NCI-H2029 treated with DMSO at 0.1 percent for 48 hours (cell line): ENCODE measurements at places on chromosomes 16 and 17.
A peak's percentile ranks its signal among the peaks of the same experiment; 100 is the strongest.

DNA sequence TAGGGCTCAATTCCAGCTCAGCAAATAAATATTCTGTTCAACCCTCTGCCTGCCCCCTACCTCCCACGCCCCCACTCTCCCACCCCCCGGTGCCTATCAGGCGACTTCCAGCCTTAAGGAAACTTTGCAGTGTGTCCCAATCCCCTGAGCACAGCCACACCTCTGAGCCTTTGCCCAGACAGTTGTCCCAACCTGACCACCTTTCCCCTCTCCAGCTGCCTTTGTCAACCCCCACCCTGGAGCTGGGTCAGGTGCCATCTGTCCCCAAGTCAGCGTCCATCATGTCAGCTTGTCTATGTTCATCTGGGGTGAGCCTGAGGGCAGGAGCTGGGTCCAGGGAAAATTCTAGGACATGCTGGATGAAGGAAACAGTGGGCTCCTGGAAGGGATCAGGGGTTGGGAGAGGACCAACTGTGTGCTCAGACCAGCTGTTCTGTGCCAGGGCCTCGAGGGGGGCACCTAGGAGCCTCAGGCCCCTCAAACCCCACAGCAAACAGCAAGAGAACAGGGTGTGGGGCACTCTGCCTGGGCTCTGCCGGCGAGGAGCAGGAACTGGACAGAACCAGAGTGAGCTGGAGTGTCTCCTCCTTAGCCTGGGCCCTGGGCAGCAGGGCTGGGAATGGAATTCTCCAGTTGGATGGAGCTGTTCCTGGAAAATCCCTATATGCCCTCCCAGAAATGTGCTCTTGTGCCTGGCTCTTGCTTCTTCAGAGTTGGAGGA, 17.8 kb downstream of the CDH16 start:
- no peak for DNase-seq

GRCh38 chr17:7882629-7883028, 6.0 kb upstream of the CHD3 start:
- DNase-seq, result no peak

DNA sequence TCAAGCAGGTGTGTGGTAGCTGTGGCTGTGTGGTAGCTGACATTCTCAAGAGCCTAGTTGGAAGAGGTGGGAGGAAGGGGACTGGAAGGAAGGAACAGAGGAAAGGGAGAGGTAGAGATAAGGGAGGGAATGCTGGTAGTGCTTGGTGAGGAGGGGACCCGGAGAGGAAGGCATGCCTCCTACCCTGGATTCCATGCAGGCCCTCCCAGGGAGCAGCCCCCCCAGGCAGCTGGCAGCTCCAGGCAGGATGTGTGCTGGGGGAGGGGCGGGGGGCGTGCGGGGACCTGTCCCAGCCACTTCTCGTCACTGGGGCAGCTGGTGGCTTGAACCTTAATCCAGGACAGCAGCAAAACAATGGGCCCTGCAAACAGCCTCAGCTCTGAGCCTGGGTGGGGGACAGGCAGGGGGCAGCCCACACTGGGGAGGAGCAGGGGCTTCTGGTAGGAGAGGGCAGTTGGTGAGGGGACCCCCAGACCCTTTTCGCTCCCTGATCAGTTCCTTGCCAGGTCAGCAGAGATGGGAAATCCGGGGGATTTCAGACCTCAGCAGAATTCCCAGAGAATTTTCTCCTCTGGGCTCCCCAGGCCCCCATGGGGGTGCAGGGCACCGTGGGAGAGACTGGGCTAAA, 27.1 kb downstream of the ARHGAP23 start:
- DNase-seq, result no peak

- no peak for DNase-seq
Measured at GRCh38 chr17:17413821-17414220, 63.0 kb upstream of the MED9 start.

- DNase-seq, result peak; percentile 83
Measured at GRCh38 chr16:14013571-14014283, 57.4 kb upstream of the MRTFB start.
